NCI-H1417 treated with DMSO at 0.1 percent for 48 hours (cell line): ENCODE measurements at places on chromosomes 1 and 21.

DNA sequence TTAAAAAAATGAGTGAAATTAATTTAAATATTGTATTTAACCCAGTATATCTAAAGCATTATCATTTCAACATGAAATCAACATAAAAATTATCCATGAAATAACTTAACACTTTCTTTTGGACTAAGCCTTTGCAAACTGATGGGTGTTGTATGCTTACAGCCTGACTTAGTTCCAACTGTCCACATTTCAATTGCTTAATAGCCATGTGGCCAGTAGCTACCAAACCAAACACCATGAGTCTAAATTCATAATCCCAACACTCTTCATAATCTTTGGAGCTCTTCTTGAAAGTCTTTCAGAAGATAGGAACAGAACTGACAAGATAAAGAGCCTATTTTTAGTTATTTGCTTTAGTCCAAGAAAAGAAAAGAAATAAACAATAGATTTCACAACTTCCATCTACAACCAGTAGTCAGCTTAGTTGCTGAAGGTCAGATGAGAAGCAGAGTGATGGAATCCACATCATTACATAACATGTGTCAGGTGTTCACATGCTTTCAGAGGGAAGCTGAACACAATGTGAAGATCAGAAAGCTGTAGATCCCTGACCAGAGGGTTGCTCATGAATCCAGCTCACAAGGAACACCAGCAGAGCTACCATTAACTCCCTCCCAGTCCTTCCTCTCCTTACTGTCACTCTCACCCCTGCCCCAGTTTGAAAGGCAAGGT is 144.0 kb upstream of the ZNF648 start:
- DNase-seq: no peak

DNA sequence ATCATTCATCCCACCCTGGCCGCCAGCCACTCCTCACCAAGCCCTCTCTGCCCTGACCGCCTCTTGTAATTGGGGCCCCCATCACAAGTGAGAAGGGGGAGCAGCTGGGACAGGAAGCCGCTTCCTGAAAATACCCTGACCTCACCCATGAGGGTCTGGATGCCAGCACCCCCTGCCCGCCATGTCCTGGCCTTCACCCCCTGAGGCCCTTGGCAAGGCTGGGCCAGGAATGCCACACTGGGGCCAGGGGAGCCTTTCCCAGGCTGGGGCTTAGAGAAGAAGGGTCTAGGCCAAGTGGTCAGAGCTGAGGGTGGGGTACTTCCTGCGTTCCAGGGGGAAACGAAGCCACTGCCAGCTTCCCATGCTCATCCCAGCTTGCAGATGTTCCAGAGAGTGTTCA is 60.5 kb downstream of the TAS1R2 start:
- DNase-seq: no peak

- DNase-seq: no peak
Observed at GRCh38 chr1:3597599-3597964, 13.7 kb downstream of the MEGF6 start.

- DNase-seq: no peak
Observed at GRCh38 chr1:157450106-157450505, 102.2 kb downstream of the FCRL5 start.

DNA sequence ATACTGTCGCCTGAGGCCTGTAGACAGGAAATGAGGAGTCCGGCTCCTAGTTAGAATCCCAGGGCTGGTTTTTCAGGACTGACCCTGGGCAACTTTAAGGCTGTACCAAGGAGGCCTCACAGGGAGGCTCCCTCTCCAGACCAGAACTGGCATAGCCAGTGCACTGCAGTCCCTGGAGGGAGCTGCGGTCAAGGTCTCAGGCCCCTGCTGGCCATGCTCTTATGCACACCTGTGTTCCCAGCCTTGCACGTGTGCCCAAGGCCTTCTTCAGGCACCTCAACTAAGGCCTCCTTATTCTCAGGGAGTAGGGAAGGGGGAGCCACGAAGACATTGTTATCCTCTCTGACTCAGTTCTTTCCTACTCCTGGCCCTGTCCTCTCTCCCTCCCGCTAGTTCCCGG is 22.0 kb upstream of the IFNAR1 start:
- DNase-seq: no peak

DNA sequence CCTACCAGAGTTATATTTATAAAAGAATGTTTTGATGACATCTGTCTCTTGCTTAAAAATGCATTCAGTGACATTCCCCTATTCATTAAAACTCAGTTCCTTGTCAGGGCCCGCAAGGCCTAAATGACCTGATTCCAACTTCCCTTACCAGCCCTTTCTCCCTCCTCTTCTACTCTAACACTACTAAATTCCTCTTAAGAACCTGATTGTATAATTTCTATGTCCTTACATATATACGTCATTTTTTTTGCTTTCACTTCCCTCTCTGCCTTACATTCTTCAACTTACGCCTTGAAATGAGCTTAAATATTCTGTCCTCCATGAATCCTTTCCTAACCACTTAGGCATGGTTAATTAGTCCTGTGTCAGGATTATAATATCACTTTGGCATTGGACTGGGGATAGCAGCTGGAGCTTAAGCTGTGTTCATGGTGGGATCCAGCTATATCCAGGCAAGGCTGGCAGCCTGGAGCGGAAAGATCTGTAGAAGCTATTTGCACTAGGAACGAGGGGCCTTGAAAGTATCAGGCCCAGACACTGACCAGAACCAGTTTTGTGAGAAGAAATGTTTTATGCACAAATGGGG is 360.2 kb upstream of the PTBP2 start:
- DNase-seq: no peak

DNA sequence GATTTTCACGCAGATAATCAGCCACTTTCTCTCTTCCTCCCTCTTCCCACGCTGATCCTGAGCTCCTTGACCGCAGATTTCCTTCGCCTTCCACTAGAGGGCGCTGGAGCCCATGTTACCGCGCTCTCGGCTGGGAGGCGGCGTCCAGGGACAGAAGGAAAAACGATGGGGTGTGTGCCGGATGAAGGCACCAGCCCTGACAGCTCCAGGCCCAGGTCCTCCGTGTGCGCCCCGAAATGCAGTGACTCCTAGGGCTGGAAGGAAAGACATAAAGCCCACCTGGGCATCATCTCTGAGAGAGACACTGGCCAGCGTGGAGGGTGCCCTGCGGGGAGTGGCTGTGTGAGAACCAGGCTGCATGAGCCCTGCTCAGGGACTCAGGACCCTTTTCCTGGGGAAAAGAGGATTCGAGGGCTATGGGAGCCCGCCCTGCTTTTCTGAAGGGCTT is 44.9 kb upstream of the CYP2J2 start:
- no peak for DNase-seq

- no peak for DNase-seq
Observed at GRCh38 chr1:47727051-47727696, 270.0 kb downstream of the TRABD2B start.

GRCh38 chr1:203807196-203807595 is 11.8 kb downstream of the ZBED6 start:
- DNase-seq: no peak

DNA sequence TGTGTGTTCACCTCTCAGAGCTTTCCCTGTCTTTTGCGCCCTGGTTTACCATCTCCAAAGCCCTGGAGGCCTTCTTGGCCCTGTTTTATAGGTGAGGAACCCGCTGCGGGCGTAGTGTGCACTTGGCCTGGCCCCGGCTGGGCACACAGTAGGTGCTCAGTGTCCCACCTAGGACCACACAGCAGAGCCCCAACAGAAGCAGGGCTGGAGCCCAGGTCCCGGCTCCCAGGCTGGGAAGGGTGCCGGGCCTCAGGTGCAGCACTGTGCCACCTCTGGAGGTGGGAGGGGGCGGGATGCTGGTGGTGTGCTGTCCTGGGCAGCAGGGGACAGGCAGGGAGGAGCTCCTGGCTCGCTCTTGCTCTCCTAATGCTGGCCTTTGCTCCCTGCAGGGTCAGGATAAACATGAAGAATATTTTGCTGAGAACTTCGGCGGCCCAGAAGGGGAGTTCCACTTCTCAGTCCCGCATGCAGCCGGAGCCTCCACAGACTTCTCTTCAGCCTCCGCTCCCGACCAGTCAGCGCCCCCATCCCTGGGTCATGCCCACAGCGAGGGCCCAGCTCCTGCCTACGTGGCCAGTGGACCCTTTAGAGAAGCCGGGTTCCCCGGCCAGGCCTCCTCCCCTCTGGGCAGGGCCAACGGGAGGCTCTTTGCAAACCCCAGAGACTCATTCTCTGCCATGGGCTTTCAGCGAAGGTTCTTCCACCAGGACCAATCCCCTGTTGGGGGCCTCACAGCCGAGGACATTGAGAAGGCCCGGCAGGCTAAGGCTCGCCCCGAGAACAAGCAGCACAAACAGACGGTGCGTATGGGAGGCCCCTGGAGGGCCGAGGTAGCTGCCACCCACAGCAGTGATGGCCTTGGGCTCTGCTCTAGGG is 24.8 kb downstream of the COQ8A start:
- no peak for DNase-seq

DNA sequence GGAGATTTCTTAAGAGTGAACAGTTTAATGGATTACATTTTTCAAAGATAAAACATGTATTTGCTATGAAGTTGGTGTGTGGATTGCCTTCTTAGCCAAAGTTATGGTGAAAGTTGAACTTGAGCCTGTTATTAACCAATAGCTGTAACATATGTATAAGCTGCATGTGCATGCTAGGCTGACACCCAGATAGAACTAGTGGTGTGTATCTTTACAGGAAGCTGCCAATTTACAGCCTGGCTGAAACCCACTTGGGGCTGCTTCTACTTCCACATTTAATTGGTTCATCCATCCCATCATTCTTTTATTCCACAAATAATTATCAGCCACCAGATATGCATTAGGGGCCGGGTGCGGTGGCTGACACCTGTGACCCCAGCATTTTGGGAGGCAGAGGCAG is 3.3 kb downstream of the PLA2G5 start:
- DNase-seq: no peak

GRCh38 chr1:29451368-29451892 is 215.1 kb downstream of the PTPRU start:
- DNase-seq: no peak

DNA sequence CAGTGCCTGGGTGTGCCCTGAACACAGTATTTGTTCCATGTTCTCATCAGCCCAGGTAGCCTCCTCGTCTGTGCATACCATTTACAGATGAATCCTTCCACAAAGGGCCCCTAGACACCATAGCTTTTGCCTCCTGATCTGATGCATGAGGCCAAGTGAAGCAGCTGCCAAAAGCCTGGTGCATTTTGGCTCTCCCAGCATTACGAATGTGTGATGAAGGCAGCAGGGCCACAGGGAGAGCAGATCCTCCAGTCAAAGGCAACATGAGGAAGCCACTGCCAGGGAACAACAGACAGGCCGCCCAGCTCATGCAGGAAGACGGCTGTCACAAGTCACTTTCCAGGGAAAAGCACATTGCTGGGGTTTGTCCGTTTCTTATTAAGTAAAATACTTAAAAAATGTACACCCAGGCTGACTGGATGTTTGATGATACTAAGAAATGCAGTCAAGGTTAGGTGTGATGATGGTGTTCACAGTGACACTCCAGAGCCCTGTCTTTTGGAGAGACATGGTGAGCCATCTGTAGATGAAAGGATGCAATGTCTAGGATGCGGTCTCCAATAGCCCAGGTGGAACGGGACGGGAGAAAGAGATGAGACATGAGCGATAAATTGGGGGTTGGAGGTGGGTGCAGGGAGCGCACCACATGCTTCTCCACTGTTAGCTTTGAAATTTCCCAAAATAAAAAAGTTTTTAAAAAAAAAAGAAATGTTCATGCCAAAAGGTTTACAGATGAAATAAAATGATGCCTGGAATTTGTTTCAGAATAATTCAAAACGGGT is 48.7 kb downstream of the NPHP4 start:
- no peak for DNase-seq
